ENCODE measurements at places on chromosomes 1 and 21. TPM values are rescaled to one million over a fixed set of nuclear protein-coding genes. Genes with fewer than 3 reads are reported as not detected.

- no peak for DNase-seq
Measured at GRCh38 chr1:30255111-30255724, 468.2 kb downstream of the MATN1 start.

GRCh38 chr1:10522322-10522860, 47.6 kb downstream of the PEX14 start:
- DNase-seq, result no peak

LCE1E gene
- total RNA-seq, result not detected

DNA sequence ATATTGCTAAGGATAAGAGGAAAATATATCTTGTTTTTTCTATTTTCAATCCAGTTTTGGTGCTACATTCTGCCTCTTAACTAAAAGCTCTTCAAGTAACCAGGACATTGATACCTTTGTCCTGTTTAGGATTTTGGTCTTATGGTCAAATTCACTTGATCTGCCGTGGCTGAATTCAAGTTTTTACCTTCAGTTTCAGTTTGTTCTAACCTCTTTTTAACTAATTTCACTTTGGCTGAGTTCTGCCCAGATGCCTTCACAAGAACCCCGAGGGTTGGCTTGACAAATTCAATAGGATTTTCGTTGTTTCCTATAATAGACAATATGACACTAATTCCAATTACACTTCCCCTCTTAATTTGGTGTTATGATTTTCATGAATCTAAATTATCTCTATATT, 84.5 kb upstream of the C1orf21 start:
- no peak for DNase-seq

CFHR1 gene
- not detected for total RNA-seq

GRCh38 chr1:220370041-220370700, 97.9 kb upstream of the RAB3GAP2 start:
- DNase-seq, result no peak

DNA sequence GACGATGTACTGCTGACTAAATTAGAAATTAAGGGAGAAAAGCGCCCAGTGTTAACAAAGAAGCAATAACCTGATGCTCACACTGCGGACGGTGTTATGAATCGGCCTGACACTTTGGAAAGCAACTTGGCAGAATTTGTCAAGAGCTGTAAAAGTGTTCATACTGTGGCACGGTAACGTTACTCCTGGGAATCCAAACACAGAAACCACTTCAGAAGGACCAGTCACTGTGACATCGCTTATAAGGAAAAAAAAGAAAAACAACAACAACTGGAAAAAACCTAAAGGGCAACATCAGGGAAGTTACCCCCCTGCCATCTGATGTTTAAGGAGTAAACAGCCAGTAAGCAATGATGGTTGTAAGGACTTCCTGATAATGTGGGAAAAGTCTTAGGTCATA, 27.7 kb downstream of the CAPZB start:
- DNase-seq, result no peak

GRCh38 chr1:151993084-151993733, 450 bp downstream of the S100A10 start:
- peak; percentile 28 for DNase-seq

MRPL55 gene
- total RNA-seq, result 34.3 TPM

- peak; percentile 50 for DNase-seq
Measured at GRCh38 chr1:39960431-39960958, 5.5 kb downstream of the MFSD2A start.

IGSF5 gene
- not detected for total RNA-seq

DNA sequence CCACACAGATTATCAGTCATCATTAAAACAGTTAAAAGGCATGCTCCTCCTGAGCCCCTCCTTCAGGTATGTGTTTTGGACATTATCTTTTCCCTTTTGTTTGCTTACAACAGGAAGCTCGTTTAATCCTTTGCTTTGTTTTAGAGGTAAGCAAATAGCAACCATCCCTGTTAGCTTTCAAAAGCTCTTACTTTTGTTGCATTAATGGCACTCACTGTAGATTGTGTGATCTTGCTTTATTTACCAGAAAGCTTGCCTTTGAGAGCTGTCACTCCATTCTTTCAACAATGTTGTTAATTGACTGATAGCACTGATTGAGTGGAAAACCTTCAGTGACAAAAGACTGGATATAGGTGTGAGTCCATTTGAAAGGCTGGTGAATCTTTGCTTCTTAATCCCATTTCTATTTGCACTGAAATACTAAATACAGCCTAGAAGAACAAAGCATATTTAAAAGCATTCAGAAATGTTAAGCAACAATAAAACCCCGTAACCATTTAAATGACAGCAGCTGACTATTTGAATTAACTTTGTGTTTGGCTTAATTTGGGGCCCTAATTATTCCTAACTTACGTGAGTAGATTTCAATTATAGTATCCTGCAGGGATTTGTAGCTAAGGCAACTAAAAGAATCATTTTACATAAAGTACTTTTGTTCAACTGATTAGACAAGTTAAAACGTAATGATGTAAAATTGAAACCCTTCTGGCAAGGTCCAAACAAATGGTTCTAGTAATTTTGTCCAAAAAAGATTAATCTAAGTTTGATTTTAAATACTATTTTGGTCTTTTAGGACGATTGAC, 48.3 kb downstream of the ADGRL2 start:
- no peak for DNase-seq

UBE2U gene
- total RNA-seq, result not detected

DNA sequence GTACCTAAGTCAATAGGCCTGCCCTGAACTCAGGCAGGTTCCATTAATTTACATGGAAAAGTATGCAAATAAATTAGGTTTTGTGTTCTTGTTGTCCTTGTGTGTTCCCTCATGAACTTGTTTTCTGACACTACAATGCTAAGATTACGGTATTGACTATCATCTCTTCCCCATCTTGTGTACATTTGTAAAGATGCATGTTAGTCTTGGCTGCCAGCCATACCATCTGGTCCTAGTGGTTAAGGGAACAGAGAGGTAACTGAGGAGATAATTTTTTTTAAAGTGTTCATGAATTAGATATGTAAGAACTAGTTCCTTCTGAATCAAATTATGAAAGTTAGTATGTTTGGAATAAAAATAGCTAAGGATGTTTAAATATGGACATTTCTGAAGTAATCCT, 167.6 kb upstream of the ADAMTS5 start:
- DNase-seq, result no peak

GRCh38 chr1:234699795-234700665, 90.1 kb upstream of the IRF2BP2 start:
- DNase-seq, result no peak

OR2T11 gene
- 1.7 TPM for total RNA-seq

CSMD2 gene
- total RNA-seq, result not detected

- no peak for DNase-seq
Measured at GRCh38 chr1:228424685-228425660, 8.3 kb upstream of the TRIM17 start.

DNA sequence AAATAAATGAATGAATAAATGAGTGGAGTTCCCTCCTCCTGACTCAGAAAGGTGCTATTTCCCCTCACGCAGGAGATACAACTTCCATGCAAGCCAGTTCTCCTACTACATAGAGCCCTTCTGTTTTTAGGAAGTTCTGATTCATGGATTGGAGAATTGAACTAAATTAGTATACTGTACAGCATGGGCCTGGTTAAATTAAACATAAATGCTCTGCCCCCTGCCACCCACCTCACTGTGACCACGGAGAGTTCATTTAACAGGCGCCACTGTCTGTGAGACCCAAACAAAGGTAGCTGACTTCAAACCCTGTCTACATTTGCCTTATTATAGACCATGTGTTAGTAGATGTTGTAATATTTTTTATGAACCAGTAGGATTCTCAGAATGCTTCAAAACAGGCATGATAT, 9.1 kb upstream of the IRF2BP2 start:
- DNase-seq, result no peak

- no peak for DNase-seq
Measured at GRCh38 chr1:173733912-173734311, 19.1 kb downstream of the KLHL20 start.

LCE2C gene
- total RNA-seq, result not detected

DNA sequence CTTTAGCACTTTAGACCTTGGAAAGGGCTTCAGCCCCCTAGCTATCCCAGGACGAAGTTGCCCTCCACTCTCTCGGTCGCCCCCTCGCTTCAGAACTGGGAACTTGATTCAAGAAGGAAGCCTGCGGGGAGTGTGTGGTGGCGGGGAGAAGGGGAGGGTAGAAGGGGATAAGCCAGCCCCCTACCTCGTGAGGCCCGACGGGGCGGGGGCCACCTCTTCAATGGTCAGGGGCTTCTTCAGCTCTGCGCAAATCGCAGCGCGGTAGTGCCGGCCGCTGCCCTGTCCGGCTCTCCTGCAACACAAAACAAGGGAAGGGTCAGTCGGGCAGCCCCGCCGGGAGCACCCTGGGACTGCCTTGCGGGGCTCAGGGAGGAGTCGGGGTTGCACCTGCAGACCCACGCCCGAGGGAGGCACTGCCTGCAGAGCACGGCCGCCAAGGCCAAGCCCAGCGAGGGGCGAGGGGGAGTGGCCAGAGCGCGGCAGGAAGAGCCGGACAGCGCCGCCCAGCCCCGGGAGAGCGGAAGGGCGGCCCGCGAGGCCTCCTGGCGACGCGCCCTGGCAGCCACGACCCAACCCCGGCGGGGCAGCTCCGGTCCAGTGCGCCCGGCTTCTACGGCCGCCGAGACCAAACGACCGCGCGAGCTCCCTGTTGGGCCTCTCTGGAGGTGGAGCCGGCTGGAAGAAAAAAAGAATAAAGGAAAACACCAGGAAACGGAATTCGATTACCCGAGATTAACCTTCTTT, 56.2 kb upstream of the RASAL2 start:
- DNase-seq, result no peak

DNA sequence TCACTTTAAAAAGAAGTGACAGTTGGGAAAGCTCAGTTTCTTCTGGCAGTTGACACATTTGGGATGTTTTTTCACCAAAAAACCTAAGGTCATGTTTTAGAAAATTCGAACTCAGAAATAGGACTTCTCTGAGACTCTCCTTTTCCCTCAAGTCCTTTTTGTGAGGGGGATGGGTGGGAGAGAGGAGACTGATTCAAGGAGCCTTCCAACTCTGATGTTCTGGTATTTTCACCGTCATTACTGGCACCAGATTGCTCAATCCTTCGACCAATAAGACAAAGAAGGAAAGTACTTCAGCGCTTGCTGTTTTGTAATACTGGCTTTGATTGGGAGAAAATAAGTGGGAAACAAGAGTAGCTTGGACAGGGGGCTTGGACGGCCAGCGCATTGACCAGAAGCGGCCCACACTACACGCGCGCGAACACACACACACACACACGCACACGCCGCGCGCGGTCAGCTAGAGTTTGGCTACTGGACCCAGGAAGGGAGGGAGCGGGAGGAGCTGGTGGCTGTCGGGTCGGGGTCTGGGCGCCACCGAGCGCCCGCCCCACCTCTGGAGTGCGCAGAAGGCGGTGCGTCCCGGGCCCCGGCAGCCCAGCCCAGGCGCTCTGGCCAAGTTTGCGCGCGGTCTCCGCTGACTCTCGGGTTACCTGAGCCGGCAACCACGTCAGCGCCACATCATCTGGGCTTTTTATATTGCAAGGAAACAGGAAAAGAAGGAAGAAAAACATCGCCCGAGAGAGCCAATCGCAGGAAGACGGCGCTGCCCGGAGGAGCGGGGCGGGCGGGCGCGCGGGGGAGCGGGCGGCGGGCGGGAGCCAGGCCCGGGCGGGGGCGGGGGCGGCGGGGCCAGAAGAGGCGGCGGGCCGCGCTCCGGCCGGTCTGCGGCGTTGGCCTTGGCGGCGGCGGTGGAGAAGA, at the start of gene KCNK1:
KCNK1 (plus strand) TSS at position 855 of the 921 bp plus-strand sequence; CDS start at position 921, 66 bp downstream.
- DNase-seq, result no peak

- DNase-seq, result no peak
Measured at GRCh38 chr1:171455967-171456366, 29.4 kb upstream of the PRRC2C start.

- DNase-seq, result no peak
Measured at GRCh38 chr1:28087614-28088167, 719 bp downstream of the EYA3 start.

ZBTB8A gene
- total RNA-seq, result 0.11 TPM

GRCh38 chr1:4825800-4826450, 171.5 kb downstream of the AJAP1 start:
- no peak for DNase-seq

- DNase-seq, result no peak
Measured at GRCh38 chr1:24362982-24363614, 43.9 kb downstream of the GRHL3 start.

DNA sequence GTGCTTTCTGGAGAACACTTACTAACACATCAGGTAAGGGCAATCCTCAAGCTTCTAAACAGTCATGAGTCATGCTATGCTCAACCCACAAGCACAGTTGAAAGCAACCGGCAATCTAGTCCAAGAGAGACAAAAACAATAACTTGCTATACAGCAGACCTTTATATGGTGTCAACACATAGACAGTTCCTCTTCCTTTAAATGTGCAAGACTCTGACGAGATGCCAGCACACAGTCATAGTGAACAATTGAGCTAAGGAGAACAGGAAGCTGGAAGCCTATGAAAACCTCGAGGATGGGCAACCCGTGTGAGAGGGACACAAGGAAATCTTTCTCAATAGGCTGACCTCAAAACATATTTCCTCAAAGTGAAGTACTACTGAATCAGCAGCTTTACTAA, 5.3 kb downstream of the ADIPOR1 start:
- no peak for DNase-seq

SLAMF9 gene
- not detected for total RNA-seq

IGSF3 gene
- 7.2 TPM for total RNA-seq

GRCh38 chr1:41498804-41499203, 14.3 kb upstream of the EDN2 start:
- no peak for DNase-seq

DNA sequence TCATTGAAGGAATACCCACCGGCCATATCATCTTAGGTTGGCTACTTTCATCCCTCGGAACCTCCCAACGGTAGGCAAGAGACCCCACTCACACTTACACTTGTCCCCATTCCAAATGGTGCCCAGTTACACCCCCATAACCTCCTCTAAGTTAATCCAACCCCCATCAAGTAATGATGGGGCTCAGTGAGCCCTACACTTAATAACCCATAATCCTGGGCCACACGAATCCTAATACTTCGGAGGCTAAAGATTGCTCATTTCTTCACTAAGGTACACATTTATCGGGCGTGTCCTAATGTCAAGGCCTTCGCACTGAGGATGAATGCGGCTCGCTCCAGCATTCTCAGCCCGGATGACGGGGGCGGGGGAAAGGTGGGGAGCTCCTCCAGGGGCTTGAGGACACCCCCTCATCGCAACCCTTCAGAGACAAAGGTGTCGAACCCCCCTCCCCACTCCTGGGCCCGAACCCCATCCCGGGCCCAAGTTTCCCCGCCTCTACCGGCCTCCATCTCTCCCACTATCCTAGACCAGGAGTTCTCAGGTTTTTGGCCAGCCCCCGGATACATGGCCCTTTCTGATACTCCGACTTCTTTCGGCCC, 435 bp downstream of the ILF2 start:
- no peak for DNase-seq

GRCh38 chr1:206041640-206042039, 11.3 kb upstream of the RHEX start:
- peak; percentile 36 for DNase-seq

Measured in activated B cell treated with CpG ODN at 0.5 μM for 24 hours (primary cell).